ENCODE measurements at places on chromosomes 1 and 21.

- DNase-seq, result peak; percentile 17
These were observed 170.7 kb downstream of the IER5 start for GRCh38 chr1:181259026-181259745.

GRCh38 chr1:15352128-15352957 is 57.3 kb upstream of the EFHD2 start:
- no peak for DNase-seq

GRCh38 chr1:227797144-227797543 is 18.3 kb upstream of the PRSS38 start:
- DNase-seq, result no peak

DNA sequence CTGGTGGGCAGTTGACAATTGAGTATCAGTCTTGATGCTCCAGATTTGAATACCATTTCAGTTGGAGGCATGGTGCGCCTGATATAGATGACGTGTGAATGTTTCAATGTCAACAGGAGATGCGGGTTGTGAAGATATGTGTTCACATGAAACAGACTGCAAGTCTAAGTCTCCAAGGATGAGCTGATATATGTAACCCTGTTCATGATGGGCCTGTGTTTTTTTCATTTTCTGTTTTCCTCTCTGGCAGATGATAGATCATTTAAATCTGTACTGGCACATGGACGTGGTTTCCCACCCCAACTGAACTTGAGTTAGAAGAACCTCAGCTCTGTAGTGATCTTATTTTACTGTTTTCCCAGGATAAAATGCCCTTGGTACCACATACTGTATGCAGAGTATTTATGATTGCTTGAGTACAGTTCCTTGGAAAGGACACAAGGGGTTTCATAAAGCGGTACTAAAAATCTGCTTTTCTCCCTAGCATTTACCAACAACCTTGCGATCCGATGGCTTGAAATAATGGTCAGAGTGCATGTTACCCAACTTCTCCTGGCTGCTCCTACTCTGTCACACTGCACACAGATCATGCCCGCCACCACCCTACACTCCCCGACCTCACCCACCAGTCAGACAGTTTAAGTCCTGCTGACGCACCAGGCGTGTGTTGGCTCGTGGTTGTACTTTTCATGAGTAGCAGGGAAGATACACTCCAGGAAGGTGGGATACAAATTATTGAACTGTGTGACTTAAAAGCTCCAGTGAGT is 131.1 kb downstream of the NFIA start:
- no peak for DNase-seq

DNA sequence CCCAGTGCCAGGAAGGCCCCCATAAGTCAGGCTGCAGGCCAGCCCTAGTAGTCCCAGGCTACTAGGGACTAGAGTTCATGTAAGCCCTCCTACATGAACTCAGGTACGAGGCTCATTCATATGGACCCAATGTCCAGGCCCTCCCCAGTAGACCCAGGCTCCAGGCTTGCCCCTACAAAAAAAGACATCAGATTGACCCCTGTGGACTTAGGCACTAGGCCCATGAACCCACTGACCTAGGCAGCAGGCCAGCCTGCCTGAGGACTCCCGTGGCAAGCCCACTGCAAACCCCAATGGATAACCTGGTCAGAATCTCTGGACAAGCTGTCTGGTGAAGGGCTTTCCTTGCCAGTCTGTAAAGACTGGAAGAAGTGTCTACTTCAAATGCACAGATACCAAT is 51.2 kb downstream of the TNNI3K start:
- DNase-seq, result no peak

DNA sequence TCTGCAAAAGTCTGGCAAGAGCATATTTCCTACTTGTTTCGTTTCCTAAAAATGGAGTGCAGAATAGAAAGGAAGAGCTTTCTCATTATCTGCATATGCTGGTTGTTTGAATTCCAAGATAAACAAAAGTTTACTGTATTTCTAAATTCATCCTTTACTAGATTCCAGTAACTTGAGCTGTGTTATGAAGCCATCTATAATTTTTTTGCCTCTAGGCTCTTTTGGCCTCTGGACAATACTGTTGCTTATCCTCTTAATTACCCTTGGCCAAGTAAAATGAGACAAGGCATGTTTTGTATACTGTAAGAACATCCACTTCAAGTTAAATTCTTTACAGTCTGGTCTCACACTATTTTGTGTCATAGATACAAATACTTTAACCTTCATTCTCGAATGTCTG is 45.6 kb upstream of the HFM1 start:
- no peak for DNase-seq

DNA sequence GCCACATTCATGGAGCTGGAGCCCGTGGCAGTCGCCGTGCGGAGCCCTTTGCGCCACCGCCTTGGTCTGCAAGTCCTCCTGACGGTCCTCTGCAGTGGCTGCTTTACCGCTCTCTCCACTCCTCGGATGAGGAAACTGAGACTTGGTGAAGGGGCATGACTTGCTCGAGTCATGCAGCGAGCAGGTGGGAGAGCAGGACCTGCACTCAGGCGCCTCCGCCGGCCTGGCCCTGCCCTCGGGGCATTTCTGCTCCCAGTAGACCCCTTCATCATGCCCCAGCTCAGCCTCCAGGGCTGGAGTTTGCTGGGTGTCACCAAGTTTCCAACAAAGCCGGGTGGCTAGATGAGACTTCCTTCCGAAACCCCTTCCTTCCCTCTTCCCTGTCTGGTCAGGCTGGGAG is 100.0 kb upstream of the TARDBP start:
- DNase-seq, result no peak

DNA sequence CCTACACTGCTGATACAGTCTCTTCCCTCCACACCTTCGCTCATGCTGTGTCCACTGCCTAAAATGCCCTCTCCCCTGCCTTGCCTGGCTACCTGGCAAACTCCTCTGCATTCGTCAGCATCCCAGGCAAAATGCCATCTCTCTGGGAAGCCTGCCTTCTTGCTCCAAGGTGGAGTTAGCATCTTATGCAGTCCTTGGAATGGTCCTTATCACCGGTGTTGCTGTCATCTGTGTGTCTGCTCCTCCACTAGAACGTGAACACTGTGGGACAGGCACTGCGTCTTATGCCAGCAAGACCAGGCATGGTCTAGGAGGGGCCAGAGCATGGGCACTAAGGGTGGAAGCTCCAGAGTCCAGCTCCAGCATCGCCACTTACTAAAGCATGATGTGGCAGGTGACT is 211.8 kb downstream of the MATN1 start:
- DNase-seq, result no peak

DNA sequence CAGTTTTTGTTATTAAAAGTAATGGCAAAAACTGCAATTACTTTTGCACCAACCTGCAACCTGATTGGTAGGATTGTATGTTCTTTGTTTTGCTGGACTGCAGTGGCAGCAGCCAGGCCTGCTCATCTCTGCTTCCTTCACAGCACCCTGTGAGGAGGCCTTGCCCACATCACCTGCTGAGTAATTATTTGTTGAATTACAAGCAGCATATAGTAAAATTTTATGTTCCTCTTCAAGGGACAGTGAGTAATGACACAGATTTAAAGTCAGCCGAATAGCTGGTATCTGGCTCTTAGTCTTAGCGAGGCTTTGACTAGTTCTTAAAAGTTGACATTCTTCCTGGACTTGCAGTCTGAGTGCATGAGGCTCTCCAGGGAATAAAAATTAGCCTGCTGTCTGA is 435.1 kb downstream of the PRDM2 start:
- no peak for DNase-seq
